ENCODE measurements at places on chromosomes 1 and 21.

GRCh38 chr1:67489643-67490042 is 59.4 kb upstream of the SERBP1 start:
- DNase-seq, result no peak

- DNase-seq, result no peak
These were observed 3.8 kb downstream of the LRRC8B start for GRCh38 chr1:89528382-89528780.

DNA sequence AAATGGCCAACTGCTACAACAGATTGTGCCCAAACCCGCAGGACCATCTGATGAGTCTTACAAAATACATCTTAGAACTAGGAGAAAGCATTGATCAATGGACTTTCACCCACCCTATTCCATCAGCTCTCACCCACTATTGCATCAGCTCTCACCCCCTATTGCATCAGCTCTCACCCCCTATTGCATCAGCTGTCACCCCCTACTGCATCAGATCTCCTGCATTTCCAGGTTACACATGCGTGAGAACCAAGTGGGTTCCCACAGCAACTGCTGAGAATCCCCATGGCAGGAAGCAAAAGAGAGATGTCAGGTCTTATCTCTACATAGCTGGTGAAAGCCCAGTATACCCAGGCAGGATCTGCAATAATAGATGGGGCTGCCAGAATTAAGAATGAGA is 533.5 kb downstream of the LTN1 start:
- no peak for DNase-seq

DNA sequence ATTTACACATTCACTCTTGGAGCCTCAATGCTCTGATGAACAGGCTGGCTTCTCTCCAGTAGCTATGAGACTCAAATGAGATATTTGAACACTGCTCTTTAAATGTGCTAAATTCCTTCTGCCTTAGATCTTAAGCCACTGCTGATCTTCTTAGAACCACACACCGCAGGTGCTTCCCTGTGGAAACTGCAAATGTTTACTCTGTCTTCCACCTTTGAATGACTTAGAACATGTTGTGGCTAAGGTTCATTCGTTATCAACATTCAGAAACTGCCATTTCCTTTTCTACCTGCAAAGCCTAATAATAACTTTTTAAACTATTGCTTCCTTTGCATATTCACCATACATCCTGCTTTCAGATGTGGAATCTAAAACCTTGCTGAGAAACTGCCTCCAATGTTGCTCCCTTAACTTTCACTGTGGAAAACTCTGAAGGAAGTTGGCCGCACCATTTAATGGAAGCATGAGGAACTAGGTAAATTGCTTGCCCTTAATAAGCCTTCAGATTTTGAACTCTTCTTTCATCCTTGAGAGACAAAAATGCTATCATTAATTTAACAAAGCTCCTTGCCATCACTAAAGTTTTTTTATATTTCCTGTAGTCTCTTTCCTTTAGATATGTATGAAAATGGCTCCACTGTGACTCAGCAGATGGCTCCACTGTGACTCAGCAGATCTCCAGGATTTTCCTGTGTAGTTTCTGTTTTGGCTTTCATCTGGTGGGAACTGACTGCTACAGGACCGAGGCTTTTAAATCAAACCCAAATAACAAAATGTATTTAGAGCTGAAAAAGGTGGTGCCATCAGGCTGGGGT is 143.8 kb downstream of the TNFSF18 start:
- no peak for DNase-seq

DNA sequence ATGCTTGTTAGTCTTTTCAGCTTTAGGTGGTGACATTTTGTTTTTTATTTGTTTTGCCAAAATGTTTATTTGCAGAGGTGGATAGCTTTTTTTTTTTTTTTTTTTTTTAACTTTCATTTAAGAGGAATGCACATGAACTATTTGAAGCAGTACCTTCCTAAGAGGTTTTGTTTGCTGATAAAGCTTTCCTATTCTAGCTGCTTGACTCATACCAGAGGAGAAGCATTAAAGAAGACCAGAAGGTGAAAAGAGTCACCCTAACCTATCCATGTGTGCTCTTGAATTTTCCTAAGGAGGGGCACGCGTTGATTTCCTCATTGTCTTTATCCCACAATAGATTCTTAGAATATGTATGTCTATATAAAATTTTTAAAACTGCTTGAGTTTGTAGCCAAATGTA is 57.7 kb downstream of the PRDM2 start:
- DNase-seq, result no peak

DNA sequence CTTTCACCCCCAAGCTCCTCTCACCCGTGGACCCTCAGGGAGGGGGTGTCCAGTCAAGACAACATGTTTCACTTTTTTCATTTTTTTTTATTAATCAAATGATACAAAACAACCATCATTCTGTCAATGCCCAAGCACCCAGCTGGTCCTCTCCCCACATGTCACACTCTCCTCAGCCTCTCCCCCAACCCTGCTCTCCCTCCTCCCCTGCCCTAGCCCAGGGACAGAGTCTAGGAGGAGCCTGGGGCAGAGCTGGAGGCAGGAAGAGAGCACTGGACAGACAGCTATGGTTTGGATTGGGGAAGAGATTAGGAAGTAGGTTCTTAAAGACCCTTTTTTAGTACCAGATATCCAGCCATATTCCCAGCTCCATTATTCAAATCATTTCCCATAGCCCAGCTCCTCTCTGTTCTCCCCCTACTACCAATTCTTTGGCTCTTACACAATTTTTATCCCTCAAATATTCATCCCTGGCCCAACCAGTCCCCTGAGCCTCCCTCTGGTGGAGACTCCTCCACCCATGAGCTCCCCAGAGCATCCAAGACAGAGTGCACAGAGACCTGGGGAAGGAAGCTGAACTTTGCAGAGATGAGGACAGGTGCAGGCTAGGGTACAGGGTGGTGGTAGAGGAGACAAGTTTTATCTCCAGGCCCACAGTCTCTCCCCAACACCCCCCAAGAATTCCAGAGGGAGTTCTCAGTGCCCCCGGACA is 1.4 kb upstream of the S100A16 start:
- DNase-seq, result no peak

GRCh38 chr1:21647431-21648351 is 21.5 kb downstream of the RAP1GAP start:
- DNase-seq, result peak; percentile 28

DNA sequence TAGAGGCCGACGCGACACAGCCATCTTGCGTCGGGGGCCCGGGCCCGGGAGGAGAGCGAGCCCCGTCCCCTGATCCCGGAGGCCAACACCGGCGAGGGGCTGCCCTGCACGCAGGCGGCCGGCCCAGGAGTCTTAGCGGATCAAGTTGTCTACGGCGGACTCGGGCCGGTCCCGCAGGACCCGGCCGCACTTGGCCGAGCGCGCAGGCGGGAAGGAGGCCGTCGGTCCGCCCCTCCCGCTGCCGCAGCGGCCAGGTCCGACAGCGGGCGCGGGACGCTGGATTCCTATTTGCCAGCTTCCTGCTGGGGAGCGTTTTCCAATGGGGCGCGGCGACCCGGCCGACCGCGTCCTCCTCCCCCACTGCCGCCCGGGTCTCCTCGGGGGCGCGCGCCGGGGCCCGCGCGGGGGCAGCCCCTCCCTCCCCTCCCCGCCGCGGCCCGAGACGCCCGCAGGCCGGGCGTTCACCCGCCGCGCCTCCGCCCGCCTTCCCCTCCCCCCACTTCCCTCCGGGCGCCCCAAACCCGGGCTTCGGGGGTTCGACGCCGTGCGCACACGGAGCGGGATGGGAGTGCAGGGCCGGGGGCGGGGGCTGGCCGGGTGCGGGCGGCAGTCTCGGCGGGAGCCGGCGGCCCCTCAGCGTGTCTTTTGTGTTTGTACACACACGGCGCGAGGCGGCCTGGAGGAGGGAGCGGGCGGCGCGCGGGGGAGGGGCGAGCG is 517 bp upstream of the H3-3A start:
- DNase-seq, result peak; percentile 85

DNA sequence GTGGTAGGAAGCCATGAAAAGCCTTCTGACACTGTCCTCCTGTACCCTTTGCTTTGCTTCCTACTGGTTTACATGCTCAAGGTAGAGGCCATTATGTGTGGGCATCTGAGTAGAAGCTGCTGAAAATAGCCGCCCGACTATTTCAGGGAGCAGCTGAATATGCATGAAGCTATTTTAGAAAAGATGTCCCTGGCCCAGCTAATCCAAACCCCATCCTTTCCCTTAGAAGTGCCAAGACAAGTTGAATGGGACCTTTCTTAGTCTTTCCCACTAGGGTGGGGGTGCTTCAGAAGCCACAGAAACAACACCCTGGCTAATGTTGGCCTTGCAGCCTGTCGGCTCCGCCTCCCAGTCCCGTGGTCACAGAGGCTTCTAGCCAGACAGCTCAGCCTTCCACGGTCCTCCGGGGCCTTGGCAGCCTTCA is 205.1 kb upstream of the EDN2 start:
- no peak for DNase-seq

DNA sequence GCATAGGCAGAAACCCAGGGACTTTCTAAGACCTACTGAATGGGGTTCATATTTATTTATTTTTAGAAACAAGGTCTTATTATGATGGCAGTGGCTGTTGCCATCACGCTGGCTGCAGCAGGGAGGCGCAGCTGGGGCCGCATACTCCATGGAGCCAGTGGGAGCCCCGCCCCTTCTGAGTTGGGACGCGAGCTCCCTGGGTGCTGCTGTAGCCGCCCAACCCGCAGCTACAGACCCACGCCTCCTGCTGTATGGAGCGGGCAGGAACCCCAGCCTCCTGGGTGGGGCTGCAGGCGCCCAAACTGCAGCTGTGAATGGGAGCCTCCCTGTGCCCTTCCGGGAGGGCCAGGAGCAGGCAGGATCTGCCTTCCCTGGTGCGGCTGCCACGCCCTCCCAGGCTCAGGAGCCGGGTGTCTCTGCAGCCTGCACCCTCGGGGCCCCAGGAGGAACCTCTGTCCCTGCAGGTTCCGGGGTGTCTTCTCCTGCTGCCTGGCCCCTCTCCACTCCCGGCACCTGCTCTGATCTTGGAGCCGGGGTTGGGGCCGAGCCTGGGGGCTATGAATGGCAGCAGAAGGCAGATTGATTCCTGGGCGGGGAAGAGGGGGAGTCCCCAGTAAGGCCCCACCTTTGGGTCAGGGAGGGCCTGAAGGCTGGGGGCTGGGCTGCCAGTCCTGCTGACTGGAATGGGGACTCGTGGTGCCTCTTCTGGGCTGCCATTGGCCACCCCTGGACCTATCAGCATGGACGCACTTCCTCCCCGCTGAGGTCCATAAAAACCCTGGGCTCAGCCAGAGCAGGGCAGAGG is 66.5 kb upstream of the LRRN2 start:
- peak; percentile 83 for DNase-seq

DNA sequence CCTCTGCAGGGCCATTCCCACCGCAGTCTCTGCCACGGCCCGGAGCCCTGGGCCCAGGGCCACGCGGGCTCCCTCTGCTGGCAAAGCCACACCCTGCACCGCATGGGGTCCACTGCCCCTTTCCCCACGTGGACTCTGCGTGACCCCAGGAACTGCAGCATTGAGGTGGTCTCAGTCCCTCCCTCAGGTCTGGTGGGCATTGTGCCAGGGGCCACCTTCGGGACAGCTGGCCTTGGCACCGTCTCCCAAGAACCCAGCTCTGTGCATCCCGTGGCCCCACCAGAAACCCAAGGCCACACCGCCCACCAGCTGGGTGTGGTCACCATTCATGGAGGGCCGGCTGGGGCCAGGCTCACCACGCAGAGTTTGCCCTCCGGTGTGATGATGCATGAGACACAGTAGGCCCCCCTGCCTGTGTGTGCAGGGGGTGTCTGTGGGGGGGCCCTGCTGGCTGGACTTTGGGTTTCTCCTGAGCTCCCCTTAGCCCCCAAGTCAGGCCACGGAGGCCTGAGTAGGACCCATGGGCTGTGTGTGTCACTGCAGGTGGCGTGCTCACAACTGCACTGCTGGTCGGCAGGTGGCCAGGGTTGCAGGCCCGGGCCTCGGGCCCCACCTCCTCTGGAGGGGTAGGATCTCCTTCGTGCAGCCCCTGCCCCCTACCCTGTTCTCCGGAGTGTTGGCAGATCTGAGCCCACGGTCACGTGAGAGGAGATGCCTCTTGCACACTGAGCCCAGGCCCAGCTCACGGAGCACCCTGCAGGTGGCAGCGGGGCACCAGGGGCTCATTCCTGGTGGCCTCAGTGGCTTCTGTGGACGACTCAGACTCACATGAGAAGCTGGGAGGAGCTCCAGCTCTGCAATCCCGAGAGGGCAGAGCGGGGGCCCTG is 5.8 kb downstream of the VWA1 start:
- peak; percentile 62 for DNase-seq

GRCh38 chr21:40447016-40447415 is 399.9 kb downstream of the DSCAM start:
- DNase-seq, result no peak

GRCh38 chr1:153565529-153566374 is at the start of gene S100A2:
TSS of gene S100A2 (minus strand) at chr1:153565844. CDS start at chr1:153563877, 1,967 bp downstream.
- DNase-seq, result peak; percentile 55

DNA sequence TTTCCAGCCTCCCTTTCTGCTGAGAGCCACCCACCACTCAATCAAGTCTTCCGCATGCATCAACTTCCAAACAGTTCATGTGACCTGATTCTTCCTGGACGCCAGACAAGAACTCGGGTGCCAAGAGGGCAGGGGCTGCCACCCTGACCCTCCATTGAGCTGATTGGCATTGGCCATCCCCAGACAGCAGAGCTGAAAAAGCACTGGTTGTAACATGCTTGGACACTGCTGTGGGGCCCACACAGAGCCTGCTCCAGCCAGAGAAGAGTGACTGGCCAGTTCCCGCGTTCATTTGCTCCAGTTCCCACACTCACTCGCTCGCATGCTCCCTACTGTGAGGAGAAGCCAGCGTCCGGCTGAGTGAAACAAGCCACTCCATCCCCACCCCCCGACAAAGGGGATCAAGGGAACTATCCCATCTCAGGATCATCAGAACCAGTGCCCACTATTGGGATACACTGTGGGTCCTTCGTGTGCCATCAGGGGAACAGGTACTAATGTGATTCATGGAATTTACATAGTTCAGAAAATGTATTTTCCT is 420.3 kb downstream of the NPHP4 start:
- no peak for DNase-seq

DNA sequence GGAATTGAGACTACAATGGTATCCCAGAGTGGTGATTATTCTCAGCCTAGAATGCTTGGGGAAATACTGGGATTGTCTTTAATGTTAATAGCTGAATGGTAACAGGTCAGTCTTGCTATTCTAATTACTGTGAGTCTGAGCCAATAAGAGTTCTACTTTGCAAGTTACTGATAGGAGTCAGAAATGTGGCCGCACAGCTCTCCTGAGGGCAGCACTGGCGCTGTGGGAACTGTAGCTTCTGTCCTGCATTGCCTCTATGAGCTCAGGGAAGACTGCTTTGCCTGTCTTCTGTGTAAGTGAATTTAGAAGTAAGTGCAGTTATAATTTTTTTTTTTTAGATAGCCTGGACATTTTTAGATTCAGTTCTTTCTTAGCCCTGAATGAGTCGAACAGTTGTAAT is 10.0 kb upstream of the VAMP3 start:
- no peak for DNase-seq

DNA sequence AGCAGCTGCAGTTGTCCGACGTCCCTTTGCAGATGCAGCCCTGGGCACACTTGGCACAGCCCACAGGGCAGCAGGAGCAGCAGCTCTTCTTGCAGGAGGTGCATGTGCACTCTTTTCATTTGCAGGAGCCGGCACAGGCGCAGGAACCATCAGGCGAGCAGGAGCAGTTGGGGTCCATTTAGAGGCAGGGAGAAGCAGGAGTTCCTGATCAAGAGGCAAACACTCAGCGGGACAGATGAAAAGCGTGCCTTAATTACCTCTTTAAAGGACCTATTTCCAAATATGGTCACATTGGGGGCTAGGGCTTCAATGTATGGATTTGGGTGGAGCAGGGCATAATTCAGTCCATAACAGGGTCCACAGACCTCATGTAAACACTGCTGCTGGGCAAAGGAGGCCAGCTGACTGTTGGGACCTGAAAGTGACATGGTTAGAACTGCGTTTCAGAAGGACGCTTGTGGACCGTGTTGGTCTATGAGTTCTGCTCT is 4.3 kb upstream of the CPLANE2 start:
- peak; percentile 5 for DNase-seq
